ENCODE measurements at places on chromosomes 5 and 9.

- DNase-seq: no peak
Observed at GRCh38 chr9:29648601-29649000, 2075.3 kb upstream of the C9orf72 start.

DNA sequence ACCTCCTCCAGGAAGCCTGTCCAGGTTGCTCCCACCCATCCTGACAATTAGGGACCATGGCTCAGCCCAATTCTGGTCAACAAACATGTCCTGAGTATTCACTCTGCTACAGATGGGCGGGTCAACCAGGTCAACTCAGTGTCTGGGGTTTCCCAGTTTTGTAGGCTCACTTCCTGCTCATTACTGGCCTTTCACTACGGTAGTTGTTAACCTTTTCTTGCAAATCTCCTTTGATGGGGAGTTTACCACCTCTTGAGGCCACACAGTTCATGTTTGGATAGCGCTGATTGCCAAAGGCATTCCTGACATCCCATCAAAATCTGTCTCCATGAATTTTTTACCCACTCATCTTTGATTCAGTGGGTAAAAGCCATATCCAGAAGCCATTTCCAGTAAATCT is 13.8 kb downstream of the TMEM8B start:
- no peak for DNase-seq

DNA sequence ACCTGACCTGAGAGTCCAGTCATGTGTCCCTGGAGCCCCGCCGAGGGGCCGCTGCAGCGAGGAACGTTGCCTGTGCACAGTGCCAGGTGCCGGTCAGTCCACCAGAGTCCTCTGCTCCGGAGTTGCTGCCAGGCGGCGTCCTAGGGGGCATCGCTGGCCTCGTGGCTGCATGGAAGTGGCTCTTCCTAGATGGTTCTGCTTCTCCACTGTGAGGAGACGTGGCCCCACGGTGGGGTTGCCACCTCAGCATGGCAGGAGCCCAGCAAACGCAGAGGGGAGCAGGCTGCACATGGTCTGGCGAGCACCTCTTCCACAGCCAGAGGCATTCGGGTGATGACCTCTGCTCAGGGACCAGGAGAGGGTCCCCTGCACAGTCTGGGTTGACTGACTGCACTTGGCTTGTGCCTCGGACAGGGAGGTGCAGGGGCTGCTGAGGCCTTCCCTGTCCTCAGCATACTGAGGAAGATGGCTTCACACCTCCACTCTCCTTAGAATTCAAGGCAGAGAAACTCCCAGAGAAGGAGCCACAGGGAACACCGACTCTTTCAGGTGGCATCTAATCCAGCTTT is 25.9 kb upstream of the POMT1 start:
- no peak for DNase-seq

DNA sequence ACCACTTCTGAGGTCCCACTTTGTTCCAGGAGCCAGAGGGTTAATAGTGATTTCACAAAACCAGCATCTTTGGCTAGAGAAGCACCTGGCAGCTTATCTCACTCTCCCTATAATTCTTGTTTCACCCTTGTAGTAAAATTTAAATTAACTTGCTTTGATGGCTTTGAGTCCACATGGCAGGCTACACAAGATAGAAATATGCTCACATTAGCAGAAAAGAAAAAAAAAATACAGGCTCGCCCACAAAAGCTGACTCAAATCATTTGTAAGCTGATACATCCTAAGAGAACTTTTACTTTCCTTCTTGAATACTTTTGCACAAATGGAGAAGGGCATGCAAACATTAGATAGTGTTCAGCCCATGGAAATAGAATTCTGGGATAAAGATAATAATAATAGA is 36.2 kb downstream of the TNFSF15 start:
- no peak for DNase-seq

DNA sequence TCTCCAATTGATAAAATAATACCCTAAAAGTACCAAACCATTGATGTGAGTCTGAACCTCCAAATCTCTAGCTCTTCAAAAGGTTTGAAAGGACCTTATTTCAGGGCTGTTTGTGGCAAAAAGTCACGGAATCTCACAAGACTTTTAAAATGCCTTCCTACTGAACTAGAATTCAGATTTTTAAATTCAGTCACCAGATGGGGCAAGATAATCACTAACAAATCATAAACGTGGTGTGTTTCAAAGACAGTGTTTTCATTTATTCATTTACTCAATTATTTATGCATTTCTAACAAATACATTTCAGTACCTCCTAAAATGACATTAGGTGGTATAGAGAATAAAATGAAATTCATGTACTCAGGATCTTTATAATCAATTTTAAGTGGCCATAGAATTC is 68.2 kb upstream of the SMC2 start:
- no peak for DNase-seq

GRCh38 chr5:17367256-17367840 is 130.7 kb upstream of the TAF11L2 start:
- no peak for DNase-seq

GRCh38 chr5:172299916-172300439 is 16.4 kb upstream of the UBTD2 start:
- DNase-seq: peak; percentile 40

DNA sequence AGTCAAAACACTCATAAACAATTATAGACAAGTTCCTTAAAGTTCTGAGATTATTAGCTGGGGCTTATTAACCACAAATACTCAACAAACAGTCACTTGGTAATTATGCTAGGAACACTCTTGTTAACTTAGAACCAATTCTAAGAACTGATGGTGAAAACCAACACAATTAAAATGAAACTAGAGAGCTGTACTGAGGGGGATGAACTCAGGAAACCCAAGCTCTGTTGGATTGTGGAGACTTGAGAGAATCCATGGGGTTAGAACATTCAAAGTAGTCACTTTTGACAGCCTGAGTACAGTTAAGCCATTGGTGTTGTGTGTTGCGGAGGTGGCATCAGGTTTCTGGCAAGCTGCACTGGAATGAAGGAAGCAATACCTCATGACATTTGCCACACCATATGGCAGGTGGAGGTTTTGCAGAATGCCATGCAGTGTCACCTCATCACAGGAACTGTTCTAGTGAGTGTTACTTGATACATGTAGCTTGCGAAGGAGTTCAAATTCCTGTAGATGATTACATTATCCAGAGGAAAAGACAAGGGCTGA is 480.9 kb upstream of the CD180 start:
- DNase-seq: no peak
